ENCODE measurements at places on chromosomes 13 and 19.

GRCh38 chr13:50761406-50761805, 82.1 kb downstream of the DLEU7 start:
- no peak for DNase-seq

- no peak for DNase-seq
These were observed 29.8 kb downstream of the PPP2R1A start for GRCh38 chr19:52219611-52220010.

- no peak for DNase-seq
These were observed 45.3 kb downstream of the CAPN12 start for GRCh38 chr19:38699027-38699346.

DNA sequence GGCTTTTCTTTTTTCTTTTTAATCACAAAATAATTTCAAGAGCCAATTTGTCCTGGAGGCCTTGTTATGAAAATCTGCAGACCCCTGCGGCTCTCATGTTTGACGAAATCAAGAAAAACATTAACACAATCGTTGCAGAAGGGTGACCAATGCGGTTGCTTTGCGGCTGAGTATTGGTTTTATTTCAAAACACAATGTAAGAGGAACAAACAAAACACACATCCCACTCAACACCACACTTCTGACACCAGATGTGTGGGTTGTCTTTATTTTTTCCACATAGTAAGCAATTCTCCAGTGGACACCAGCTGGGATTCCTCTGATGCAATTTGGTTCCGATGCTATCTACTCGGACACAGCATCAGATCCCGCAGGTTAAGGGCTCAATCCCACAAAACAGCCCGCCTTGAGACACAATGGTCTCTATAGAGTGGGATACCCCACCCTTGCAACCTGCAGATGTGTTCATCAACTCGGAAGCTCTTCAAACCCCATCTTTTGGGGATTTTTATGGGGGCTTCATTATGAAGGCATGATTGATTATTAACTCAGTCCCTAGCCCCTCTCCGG, 21.9 kb upstream of the CCDC124 start:
- no peak for DNase-seq

- DNase-seq: no peak
These were observed 24.2 kb upstream of the SLC46A3 start for GRCh38 chr13:28743020-28743419.

- DNase-seq: no peak
These were observed 11.7 kb upstream of the ACTN4 start for GRCh38 chr19:38635483-38636399.

GRCh38 chr13:106520251-106521054, 15.0 kb downstream of the EFNB2 start:
- no peak for DNase-seq

- no peak for DNase-seq
These were observed 6.2 kb downstream of the ACOD1 start for GRCh38 chr13:76954538-76954937.

- no peak for DNase-seq
These were observed 240.3 kb downstream of the LACC1 start for GRCh38 chr13:44120043-44120442.

GRCh38 chr13:72745260-72745659, 17.5 kb downstream of the BORA start:
- no peak for DNase-seq

- DNase-seq: peak; percentile 70
These were observed 16.8 kb downstream of the FPR2 start for GRCh38 chr19:51777570-51778462.

GRCh38 chr13:25652764-25653163, 281.0 kb downstream of the ATP8A2 start:
- peak; percentile 34 for DNase-seq

GRCh38 chr19:6589711-6590257, 1.2 kb downstream of the CD70 start:
- DNase-seq: no peak

- no peak for DNase-seq
These were observed 72.9 kb downstream of the ARHGEF7 start for GRCh38 chr13:111187960-111188541.

DNA sequence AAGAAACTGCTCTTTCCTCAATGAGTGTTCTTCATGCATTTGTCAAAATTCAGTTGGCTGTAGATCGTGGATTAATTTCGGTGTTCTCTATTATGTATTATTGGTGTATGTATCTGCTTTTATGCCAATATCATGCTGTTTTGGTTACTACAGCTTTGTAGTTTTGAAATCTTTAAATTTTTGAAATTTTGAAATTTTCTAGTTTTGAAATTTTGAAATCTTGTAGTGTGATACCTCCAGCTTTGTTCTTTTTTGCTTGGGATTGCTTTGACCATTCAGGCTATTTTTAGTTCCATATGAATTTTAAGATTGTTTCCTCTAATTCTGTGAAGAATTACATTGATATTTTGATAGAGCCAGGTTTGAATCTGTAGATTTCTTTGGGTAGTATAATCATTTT, 3.1 kb downstream of the CD33 start:
- DNase-seq: no peak

DNA sequence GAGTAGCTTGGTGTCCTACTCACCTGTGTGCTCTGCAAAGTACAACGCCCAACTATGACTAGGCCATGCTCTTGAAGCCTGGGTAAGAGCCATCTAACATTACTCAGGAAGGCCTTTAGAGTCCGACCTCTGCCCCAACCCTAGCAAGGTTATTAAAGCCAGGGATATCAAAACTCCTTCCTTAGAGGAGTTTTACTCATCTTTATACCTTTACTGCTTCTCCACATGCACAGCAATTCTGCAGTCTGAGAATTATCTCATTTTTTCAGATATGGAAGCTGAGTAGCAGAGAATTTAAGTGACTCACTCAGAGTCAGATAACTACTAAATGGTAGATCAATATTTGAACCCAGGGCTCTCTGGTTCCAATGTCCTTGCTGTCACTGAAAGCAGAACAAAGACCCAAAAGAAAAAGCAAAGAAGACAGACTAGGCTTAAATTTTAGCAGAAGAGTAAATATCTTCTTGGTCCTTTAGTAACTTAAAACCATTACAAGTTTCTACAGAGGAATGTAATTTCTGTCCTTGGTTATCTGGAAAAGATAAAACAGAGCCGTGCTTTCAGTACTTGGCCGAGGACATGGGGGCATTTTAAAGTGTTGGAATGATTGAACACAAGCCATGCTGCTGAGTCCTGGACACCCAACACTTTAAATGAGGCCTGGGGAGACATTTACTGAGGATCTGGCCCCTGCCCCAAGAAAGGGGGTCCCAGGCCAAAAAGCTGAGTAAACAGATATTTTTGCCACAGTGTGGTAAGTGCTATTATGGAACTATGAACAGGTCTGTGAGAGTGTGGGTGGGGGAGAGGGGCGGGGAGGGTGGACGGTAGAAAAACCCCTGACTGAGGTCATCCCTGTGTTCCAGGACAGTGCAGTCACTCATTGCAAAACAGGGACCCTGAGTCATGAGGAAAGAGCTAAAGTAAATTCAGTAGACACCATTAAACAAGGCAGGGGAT, 18.4 kb upstream of the KPNA3 start:
- no peak for DNase-seq

DNA sequence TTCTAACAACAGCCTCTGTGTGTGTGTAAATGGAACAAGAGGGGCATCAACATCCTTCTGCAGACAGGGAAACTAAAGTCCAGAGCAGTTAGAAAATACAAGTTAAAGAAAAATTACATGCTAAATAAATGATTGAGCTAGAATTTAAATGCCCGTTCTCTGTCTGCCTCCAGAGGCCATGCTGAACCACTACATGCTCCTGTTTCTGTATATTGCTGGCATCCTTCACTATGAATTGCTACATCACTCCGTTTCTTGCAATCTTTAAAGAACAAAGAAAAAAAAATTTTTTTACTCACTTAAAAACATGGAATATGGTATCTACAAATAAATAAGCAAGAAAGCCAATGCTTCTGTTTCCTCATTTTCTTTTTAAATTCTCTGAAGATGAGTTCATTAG, 47.9 kb downstream of the DCT start:
- no peak for DNase-seq

DNA sequence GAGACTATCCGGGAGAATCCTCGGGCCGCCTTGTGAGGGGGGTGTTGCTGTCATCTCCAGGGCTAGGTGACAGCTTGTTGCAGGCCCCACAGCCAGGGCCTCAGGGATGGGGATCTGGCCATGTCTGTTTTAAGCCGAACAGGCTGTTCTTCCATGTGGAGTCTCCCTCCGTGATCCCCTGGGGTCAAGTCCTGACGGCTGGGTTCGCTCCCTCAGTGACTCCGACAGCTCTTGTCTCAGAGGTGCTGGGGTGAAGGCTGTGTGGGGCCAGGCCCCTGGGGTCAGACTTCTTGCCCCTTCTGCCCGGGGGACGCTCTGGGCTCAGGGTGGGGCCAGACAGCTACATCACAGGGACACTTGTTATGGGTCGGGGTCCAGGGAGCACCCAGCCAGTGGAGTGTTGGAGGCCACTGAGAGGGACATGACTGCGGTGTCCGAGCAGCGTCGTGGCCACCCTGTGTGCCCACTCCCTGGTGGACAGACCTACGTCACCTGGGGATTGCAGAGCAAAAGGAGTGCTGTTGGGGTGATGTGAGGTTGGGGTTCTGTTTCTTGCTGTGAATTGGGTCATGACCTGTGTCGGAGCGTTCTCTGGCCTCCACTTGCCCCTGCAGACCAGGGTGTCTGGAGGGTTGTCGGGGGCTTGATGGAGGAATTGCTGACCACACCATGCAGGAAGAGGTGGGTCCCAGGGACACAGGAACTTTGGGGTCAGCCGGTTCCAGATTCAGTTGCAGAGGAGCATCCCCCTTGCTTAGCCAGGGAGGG, 21.5 kb downstream of the EPN1 start:
- DNase-seq: no peak

DNA sequence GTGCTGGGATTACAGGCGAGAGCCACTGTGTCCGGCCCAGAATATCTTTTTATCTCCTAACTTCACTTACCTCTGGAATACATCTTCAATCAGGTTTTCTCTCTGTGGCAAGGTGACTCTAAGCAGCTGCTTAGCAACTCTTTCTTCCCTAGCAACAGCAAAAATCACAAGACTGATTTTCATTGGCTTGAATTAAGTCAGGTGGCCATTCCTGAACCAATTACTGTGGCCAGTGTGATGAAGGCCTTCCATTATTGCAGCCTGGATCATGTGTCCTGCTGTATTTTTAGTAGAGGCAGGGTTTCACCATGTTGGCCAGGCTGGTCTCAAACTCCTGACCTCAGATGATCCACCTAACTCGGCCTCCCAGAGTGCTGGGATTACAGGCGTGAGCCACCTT, 9.0 kb upstream of the LTBP4 start:
- DNase-seq: no peak

- DNase-seq: peak; percentile 81
These were observed at the start of gene PALM3 for GRCh38 chr19:14061751-14062557. PALM3 (minus strand) TSS chr19:14062076; CDS start chr19:14061980, 96 bp downstream.

GRCh38 chr13:102718746-102719145, 23.9 kb upstream of the METTL21C start:
- no peak for DNase-seq

DNA sequence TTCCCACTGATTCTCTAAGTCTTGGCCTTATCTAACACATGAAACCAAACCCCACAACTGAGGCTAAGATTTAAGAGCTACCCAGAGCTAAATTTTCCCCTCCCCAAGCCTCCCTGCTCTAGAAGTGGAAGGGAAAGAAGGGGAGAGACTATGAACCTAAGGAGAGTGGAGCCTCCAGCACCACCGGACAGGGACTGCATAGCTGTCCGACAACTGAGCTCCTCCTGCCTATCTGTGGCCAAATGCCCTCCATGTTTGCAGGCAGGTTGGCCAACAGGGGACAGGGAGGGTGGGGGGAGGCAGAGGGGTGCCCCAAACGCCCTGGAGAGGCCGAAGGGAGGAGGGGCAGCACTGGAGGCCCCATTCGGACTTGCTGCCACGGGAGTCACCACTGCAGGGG, 6.0 kb upstream of the NAPA start:
- DNase-seq: no peak

GRCh38 chr19:10408511-10409283, 5.4 kb upstream of the CDC37 start:
- no peak for DNase-seq

GRCh38 chr19:367561-367960, 23.0 kb upstream of the MIER2 start:
- no peak for DNase-seq

GRCh38 chr19:50817941-50818858, 5.4 kb downstream of the KLK1 start:
- no peak for DNase-seq

- no peak for DNase-seq
These were observed 7.0 kb downstream of the TMEM221 start for GRCh38 chr19:17441241-17442021.

GRCh38 chr19:48780631-48781391, 25.5 kb downstream of the FGF21 start:
- no peak for DNase-seq

DNA sequence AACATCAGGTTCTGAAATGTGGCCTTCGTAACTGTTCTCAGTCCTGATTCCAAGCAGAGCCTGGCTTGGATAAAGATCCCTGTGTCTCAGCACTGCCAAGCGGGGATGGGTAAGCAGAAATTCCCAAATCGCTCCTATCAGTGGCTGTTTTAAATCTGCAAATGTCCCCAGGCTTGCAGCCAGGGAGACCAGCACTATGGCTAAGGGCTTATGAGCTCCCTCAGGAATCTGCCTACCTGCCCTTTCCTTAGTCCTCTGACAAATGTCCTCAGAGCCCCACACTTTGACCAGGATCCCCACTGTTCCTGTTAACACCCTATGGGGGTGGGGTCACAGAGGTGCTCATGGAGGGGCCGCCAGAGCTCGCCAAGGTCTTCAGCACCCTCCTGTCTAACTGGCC, 1062.8 kb downstream of the UQCRFS1 start:
- DNase-seq: no peak

GRCh38 chr19:50896591-50897190, 14.5 kb downstream of the KLK4 start:
- no peak for DNase-seq

GRCh38 chr13:73832128-73832588, 302.0 kb downstream of the KLF12 start:
- DNase-seq: peak; percentile 17

GRCh38 chr19:35696835-35697234, 7.5 kb upstream of the ZBTB32 start:
- no peak for DNase-seq

- DNase-seq: no peak
These were observed 42.7 kb upstream of the AKAP11 start for GRCh38 chr13:42229287-42229686.

DNA sequence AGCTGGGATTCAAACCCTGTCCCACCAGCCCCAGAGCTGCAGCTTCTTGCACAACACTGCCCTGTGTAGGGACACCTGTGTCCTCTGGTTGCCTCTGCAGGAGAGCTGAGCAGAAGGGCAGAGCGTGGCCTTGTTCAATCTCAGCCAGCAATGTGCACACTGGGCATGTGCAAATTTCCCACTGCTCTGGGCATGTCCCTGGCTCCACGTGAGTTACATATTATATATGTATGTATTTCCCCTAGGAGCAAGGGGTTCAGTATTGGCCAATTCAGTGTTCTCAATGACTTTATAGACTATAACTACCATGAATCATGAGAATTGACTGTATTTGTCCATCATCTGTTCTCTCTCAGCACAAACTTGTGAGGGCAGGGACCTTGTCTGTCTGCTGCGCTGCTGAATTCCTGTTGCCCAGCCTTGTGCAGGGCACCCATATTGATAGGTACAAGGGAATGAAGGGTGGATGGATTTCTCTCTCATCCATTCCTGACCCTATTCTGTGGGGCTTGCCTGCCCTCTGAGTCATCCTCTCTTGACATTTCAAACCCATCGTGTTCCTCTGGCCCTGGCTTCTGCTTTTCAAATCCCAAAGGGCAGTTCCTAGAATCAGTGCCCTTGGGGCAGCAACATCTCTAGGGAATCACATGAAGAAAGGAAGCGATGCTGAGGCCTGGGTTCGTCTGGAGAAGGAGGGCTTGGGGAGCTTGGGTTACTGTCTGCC, 69.7 kb downstream of the ERICH6B start:
- DNase-seq: no peak

GRCh38 chr13:24747248-24748060, 16.5 kb upstream of the RNF17 start:
- no peak for DNase-seq
